A549 treated with CORT108297 at 1 μM for 4 hours (cell line): ENCODE measurements at places on chromosomes 2 and 18. TPM values are rescaled to one million over a fixed set of nuclear protein-coding genes. Genes with fewer than 3 reads are reported as not detected.

The CTLA4 gene
- total RNA-seq, result not detected in 5 replicates

The CHRND gene
- total RNA-seq, result not detected in 5 replicates

The RTKN gene
- 19.7 to 29.6 TPM (median 26.0 TPM) in 5 replicates for total RNA-seq

The USP40 gene
- total RNA-seq, result 22.4 to 27.4 TPM (median 24.7 TPM) in 5 replicates

The VWA3B gene
- total RNA-seq, result 0.06 to 0.26 TPM (median 0.09 TPM) in 5 replicates

The CCBE1 gene
- 7.3 to 14.9 TPM (median 10.4 TPM) in 5 replicates for total RNA-seq

The SERPINB3 gene
- 0.06 to 0.17 TPM (median 0.08 TPM) in 5 replicates for total RNA-seq

The OSGEPL1 gene
- total RNA-seq, result 4.4 to 4.7 TPM (median 4.6 TPM) in 5 replicates

The ABCB11 gene
- total RNA-seq, result 0.01 to 0.02 TPM (median 0.02 TPM) in 5 replicates

The ABCG8 gene
- total RNA-seq, result not detected in 5 replicates

The ATOH8 gene
- total RNA-seq, result 5.3 to 10.6 TPM (median 8.1 TPM) in 5 replicates

The ACVR1C gene
- total RNA-seq, result 0.02 TPM in 3 of 5 replicates, not detected in the others

The LMAN2L gene
- 23.0 to 26.0 TPM (median 23.8 TPM) in 5 replicates for total RNA-seq

The UGT1A4 gene
- total RNA-seq, result 0.06 to 0.08 TPM (median 0.07 TPM) in 3 of 5 replicates, not detected in the others

The RTP5 gene
- not detected in 5 replicates for total RNA-seq

The CPO gene
- 0.09 to 0.15 TPM (median 0.12 TPM) in 3 of 5 replicates, not detected in the others for total RNA-seq

The RIT2 gene
- total RNA-seq, result not detected in 5 replicates

The FABP1 gene
- total RNA-seq, result not detected in 5 replicates

The IGFBP2 gene
- 59.8 to 88.9 TPM (median 83.2 TPM) in 5 replicates for total RNA-seq

The METTL8 gene
- total RNA-seq, result 25.4 to 30.7 TPM (median 27.2 TPM) in 5 replicates

The SCN9A gene
- 2.8 to 5.6 TPM (median 4.5 TPM) in 5 replicates for total RNA-seq

The PASK gene
- 6.5 to 10.6 TPM (median 8.1 TPM) in 5 replicates for total RNA-seq

The SALL3 gene
- not detected in 5 replicates for total RNA-seq

The SPEG gene
- total RNA-seq, result 4.3 to 9.5 TPM (median 7.0 TPM) in 5 replicates

The CIDEA gene
- not detected in 5 replicates for total RNA-seq

The TEKT4 gene
- total RNA-seq, result not detected in 5 replicates

The TMEM17 gene
- total RNA-seq, result 5.3 to 6.0 TPM (median 5.5 TPM) in 5 replicates

The CCDC178 gene
- not detected in 5 replicates for total RNA-seq

The PCARE gene
- not detected in 5 replicates for total RNA-seq

The YES1 gene
- 17.4 to 28.7 TPM (median 22.0 TPM) in 5 replicates for total RNA-seq

The QPCT gene
- total RNA-seq, result 16.9 to 19.5 TPM (median 18.4 TPM) in 5 replicates

The IL36B gene
- 0.09 to 0.19 TPM in 2 of 5 replicates, not detected in the others for total RNA-seq

The GPR45 gene
- total RNA-seq, result not detected in 5 replicates

The STEAP3 gene
- total RNA-seq, result 39.7 to 50.4 TPM (median 45.1 TPM) in 5 replicates

The PMAIP1 gene
- total RNA-seq, result 11.1 to 15.0 TPM (median 13.2 TPM) in 5 replicates
